ENCODE measurements at places on chromosomes 2 and 18. TPM values are rescaled to one million over a fixed set of nuclear protein-coding genes. Genes with fewer than 3 reads are reported as not detected.

AKAIN1 gene
- polyA plus RNA-seq, result not detected

DNA sequence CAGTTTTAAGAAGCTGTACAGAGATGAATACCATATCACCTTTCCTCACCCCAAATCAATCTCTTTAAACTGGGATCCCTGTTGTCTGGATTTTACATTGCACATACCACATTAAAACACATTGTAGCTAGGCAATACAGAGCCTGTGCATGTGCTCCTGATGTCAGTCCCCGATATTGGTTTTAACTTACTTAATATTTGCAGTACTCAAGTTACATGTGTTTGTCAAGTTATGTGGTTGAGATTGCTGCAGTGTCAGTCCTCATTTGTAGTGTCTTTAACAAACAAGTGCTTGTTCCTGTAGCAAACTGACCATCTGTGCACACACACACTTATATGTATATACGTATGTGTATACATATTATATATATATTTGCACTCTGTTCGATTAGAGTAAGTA lies 10.4 kb upstream of the UBE2E3 start:
- no peak for DNase-seq

DNA sequence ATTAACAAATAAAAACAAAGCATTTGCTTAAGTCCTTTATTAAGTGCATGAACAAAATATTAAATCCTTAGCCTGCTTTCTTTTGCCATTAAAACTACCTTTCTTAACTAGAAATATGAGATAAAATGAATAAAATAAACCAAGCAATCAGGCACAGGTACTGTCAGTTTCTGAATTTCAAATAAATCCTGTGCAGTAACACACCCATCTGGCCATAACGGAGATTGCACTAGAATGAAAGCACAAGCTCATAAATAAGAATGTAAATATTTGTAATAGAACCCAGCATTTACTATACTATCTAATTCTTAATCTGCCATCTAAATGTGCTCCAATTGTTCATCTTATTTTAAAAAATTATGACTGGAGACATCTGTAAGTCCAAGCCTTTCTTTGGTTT lies 31.9 kb downstream of the PRKRA start:
- DNase-seq, result no peak

- no peak for DNase-seq
Measured at GRCh38 chr2:172397148-172397834, 30.1 kb upstream of the ITGA6 start.

DNA sequence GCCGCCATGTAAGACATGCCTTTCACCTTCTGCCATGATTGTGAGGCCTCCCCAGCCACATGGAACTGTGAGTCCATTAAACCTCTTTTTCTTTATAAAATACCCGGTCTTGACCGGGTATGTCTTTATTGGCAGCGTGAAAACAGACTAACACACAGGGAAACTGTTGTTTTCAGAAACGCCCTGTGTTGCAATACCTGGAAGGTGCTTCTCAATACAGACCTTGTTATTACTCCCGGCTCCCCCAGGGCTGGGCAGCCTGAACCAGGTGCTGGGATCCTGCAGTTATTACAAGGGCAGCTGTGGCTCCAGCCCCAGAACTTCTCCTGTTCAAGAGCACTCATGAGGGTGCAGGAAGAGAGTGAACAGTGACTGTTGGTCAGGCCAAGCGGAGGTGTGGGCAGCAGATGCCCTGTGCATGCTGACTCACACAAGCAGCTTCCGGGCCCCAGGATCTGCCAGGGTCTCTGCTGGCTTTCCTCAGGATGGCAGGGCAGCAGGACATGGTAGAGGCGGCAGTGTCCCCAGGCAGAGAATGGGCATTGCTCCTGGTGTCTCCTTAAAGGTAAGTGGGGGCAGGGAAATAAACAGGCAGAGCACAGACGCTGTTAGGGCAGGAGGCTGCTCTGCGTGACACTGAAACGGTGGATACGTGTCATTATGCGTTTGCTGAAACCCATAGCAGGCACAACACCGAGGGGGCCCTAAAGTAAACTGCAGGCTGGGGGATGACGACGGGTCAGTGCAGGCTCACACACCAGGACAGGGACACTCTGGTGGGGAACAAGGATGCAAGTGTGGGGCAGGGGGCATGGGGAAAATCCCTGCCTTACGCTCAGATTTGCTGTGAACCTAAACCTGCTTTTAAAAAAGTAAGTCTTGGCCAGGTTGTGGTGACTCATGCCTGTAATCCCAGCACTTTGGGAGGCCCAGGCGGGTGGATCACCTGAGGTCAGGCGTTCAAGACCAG lies 89.1 kb downstream of the NDUFA10 start:
- DNase-seq, result no peak

TMEM182 gene
- 3.8 TPM for polyA plus RNA-seq

LIPG gene
- polyA plus RNA-seq, result not detected

GRCh38 chr18:49625021-49625691 lies 63.3 kb downstream of the LIPG start:
- DNase-seq, result no peak

LAMA1 gene
- polyA plus RNA-seq, result not detected

- peak; percentile 67 for DNase-seq
Measured at GRCh38 chr2:157596992-157597681, 31.5 kb downstream of the ACVR1C start.

NT5DC4 gene
- polyA plus RNA-seq, result not detected

GRCh38 chr2:67579216-67579615 lies 182.1 kb downstream of the ETAA1 start:
- no peak for DNase-seq

- no peak for DNase-seq
Measured at GRCh38 chr18:10750191-10751035, 224.6 kb downstream of the NAPG start.

GMCL1 gene
- 6.0 TPM for polyA plus RNA-seq

SPOPL gene
- 25.1 TPM for polyA plus RNA-seq
